ENCODE measurements at places on chromosomes 1 and 21. TPM values are rescaled to one million over a fixed set of nuclear protein-coding genes. Genes with fewer than 3 reads are reported as not detected.

The TSSK3 gene
- 2.6 TPM for total RNA-seq

The OR6K3 gene
- not detected for total RNA-seq

The ENAH gene
- total RNA-seq = 195 TPM

The GSTM1 gene
- 44.1 TPM for total RNA-seq

The TAS1R1 gene
- total RNA-seq = not detected

The OPRD1 gene
- total RNA-seq = not detected

The RIMS3 gene
- total RNA-seq = 0.67 TPM

The OVAAL gene
- 6.3 TPM for total RNA-seq

The SELE gene
- 26.6 TPM for total RNA-seq

The OR2G6 gene
- total RNA-seq = not detected

The EVA1C gene
- total RNA-seq = 15.4 TPM

The SLC16A4 gene
- 2.3 TPM for total RNA-seq

The THAP3 gene
- 8.8 TPM for total RNA-seq

The S100A3 gene
- 1.3 TPM for total RNA-seq

The TMEM167B gene
- 37.4 TPM for total RNA-seq

The LCE2B gene
- not detected for total RNA-seq

The SAMD11 gene
- total RNA-seq = 10.2 TPM

The RAB7B gene
- total RNA-seq = 2.1 TPM

The ADAMTS1 gene
- 92.5 TPM for total RNA-seq

The PLA2G4A gene
- 1.3 TPM for total RNA-seq

The LIN28A gene
- not detected for total RNA-seq

The RGS16 gene
- total RNA-seq = 1.9 TPM

The FAM72D gene
- total RNA-seq = not detected

The CD1D gene
- 1.2 TPM for total RNA-seq

The HENMT1 gene
- total RNA-seq = 1.1 TPM

The FNDC10 gene
- total RNA-seq = 1.7 TPM

The KRTAP7-1 gene
- not detected for total RNA-seq

The C1orf94 gene
- total RNA-seq = not detected

The RNU1-2 gene
- 6,195 TPM for total RNA-seq

The CIART gene
- 10.0 TPM for total RNA-seq

The PLCH2 gene
- total RNA-seq = 0.11 TPM

The RGSL1 gene
- total RNA-seq = not detected

The CAPN8 gene
- not detected for total RNA-seq

The KRTCAP2 gene
- total RNA-seq = 112 TPM

The ELAPOR1 gene
- 0.30 TPM for total RNA-seq

The GBP6 gene
- not detected for total RNA-seq

The SPEN gene
- 37.8 TPM for total RNA-seq

The ATAD3C gene
- 0.51 TPM for total RNA-seq

Measured in cardiac septum (tissue), 1 donor.